Suppressor macrophage treated with lipopolysaccharide for 1 hour (primary cell): ENCODE measurements at places on chromosomes 2 and 18.
A peak's percentile ranks its signal among the peaks of the same experiment; 100 is the strongest.

GRCh38 chr2:177026956-177027355, 185.6 kb upstream of the HNRNPA3 start:
- DNase-seq = no peak

DNA sequence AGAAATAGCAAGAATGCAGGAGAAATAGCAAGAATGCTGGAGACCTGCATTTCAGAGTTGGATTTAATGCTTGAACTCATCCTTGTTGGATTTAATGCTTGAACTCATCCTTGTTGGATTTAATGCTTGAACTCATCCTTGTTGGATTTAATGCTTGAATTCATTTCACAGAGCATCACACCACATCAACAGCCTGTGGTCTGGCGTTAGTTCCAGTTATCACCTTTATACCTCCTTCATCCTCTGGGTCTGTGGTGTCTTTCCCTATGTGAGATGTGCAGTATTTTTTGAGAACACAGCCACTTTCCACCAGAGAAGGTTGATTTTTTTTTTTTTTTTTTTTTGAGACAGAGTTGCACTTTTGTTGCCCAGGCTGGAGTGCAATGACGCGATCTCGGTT, 546.4 kb upstream of the SOX11 start:
- DNase-seq = no peak

DNA sequence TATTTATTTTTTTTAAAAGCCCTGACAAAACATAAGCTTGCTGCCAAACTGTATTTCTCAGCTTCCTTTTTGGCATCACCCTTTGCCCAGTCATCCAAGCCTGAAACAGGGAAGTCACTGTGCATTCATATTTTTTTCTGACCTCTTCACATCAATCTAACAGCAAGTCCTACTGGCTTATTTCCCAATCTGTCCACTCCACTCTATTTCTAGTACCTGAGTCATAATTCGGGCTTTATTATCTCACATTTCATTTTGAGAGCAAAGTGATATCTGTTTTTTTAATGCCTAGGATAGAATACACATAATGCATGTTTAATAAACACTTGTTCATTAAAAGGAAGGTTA, 5.1 kb downstream of the HNMT start:
- peak; percentile 80 for DNase-seq

DNA sequence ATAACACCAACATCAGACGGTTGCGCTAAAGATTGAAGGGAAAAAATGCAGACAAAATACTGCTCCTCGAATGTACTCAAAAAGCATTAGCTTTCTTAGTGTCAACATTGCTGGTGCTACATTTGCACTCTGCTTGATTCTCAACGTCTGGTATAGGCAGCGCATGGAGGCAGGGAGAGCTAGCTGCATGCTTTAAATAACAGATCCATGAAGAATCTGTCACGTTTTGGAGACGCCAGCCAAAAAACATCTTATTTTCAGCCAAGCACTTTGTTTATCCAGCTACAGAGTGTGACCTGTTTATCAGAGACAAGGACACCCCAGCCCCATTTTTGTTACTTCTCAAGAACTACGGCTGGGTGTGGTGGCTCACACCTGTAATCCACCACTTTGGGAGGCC, 59.5 kb downstream of the APOB start:
- no peak for DNase-seq

- DNase-seq = peak; percentile 50
Observed at GRCh38 chr2:96207774-96208142, 869 bp downstream of the STARD7 start.

GRCh38 chr2:83665894-83666293, 793.2 kb downstream of the SUCLG1 start:
- DNase-seq = no peak

- DNase-seq = peak; percentile 86
Observed at GRCh38 chr2:112798979-112799975, 15.0 kb upstream of the IL1A start.

DNA sequence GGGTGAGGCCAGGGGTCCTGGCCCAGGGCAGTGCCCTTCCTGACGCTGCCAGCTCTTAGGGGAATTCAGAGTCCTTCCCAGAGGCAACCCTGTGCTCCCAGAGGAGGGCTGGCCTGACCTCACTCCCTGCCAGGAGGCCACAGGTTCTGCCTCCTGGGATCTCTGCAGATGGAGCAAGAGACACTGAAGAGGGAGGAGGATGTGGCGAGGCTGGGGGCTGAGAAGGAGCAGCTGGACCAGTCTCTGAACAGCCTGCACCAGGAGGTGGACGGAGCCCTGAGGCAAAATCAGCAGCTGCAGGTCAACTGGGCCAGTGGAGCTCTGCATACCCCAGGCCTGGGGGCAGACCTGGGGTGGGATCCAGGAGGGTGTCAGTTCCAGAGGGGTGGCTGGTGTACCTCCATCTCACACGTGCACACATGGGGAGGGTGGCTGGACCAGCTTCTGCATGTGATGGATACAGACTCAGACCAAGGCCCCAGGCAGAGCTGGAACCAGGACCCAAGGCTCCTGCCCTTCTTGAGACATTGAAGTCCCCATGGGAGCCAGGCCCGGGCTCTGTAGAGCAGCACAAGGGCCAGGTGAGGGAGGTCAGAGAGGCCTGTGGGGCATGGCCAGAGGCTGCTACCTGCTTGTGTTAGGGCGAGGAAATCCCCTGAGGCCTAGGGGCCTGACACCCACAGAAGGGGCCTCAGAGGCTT, 9.7 kb upstream of the SNED1 start:
- no peak for DNase-seq

- DNase-seq = no peak
Observed at GRCh38 chr2:171141320-171141719, 19.4 kb downstream of the TLK1 start.

DNA sequence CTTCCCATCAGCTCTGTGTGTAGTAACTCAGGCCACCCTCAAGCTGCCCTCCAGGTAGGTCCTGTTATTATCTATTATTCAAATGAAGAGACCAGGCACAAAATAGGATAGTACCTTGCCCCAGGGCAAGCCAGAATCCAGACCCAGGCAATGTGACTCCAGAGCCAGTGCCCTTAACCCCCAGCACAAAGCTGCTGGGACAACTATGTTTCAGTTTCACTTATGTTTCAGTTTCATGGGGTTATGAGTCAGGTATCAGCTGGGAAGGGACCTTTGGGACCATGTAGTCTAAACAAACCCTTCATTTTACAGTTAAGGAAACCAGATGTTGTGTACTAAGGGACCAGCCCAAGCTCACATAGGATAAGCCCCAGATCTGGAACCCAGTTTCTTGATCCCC, 10.0 kb downstream of the HK2 start:
- DNase-seq = peak; percentile 93

- no peak for DNase-seq
Observed at GRCh38 chr2:146981921-146982320, 862.9 kb upstream of the ACVR2A start.

DNA sequence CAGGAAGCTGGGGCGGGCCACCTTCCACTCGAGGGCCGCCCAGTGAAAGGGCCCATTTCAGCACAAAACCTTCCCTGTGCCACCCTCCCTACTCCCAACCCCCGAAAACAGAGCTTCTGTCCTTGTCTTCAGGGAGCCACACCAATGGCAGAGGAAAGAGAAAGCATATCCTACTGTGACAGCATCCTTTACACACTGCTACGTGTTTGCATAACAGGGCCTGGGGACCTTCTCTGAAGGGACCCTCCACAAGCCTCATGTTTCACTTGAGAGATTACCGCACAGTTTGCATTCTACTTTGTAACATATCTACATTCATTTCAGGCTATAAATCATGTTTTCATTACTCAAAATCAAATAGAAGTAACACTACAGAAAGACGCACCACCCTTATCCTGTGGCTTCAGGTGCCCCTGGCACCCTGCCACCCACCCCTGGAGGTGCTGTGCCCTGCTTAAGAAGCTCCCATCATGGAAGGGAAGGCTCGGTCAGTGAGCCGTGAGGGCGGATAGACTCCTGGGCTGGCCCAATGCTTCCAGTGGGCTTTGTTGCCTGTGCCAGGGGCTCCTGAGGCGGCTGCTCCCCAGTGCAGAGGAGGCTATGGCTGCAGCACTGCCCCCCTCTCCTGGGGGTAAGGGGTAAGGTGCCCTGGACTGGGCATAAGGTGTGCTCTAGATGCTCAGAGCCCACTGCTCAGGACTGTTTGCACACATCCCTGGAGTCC, 52.0 kb downstream of the EIPR1 start:
- no peak for DNase-seq

GRCh38 chr2:231041061-231041689, 3.9 kb downstream of the C2orf72 start:
- no peak for DNase-seq

DNA sequence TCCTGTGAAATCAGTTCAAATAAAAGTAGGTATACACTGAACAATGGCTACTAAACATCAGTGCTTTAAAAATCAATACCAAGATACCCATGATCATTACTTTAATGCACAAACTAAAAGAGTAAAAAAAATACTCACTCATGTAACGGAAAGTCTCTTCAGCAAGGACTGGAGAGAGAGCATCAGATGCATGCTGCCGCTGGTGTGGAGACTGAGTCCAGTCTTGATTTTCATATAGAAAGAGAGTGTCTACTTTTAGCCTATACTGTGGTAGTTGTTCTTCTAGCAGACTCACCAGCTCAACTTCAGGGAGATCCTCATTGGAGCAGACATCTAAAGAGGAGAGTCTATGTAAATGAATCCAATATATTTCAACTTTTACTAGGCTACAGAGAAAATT, 44.0 kb downstream of the TRAK2 start:
- no peak for DNase-seq

- DNase-seq = peak; percentile 63
Observed at GRCh38 chr2:172461591-172462372, 34.4 kb downstream of the ITGA6 start.

DNA sequence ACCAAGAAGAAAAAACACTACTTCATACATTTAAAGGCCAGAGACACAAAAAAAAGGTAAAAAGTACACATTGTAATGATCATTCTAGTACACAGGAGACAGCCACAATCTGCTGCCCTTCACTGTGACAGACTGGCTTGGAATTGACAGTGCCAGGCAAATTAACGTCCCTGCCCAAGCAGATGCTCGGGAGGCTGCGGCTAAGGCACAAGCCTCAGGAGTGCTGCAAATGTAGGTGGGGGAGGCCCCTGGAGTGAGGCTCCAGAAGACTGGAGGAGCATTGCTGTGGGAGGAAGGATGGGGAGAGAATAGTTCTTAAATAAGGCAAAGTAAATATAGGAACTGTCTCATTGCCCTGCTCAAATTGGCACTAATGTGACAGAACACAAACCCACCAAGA, 18.6 kb downstream of the ERCC3 start:
- no peak for DNase-seq

DNA sequence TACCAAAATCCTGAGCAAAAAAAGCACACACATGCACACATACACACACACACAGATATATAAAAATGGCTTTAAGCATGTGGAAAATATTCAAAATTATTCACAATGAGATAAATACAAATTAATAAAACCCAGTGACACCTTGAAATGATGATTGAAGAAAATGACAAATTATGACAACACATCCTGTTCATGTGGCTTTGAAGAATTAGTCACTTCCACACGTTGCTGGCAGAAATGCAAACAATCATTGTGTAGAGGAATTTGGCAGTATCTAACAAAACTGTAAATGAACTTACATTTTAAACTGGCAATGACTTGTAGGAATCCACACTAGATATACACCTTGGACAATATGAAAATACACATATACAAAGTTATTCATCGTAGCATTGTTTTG, 95.8 kb upstream of the RGPD4 start:
- DNase-seq = no peak

DNA sequence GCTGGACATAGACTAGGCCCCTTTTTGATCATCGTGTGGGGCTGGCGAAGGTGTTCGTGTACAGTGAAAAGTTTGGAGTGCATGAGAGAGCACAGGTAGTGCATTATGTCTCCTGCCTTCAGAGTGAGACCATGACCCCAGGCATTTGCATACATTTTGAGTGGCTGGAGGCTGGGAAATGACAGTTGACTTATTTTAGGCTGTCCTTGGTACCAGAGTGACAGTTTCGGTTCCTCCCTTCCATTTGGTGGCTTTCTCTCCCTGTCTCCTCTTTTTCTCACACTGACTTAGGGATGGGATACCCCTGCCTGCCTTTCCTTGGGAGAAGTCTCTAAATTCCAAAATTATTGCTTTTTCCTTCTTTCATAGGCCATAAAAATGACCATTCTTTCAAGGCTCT, 20.1 kb downstream of the SERPINB12 start:
- peak; percentile 10 for DNase-seq

- no peak for DNase-seq
Observed at GRCh38 chr2:105376010-105376409, 22.8 kb downstream of the FHL2 start.

DNA sequence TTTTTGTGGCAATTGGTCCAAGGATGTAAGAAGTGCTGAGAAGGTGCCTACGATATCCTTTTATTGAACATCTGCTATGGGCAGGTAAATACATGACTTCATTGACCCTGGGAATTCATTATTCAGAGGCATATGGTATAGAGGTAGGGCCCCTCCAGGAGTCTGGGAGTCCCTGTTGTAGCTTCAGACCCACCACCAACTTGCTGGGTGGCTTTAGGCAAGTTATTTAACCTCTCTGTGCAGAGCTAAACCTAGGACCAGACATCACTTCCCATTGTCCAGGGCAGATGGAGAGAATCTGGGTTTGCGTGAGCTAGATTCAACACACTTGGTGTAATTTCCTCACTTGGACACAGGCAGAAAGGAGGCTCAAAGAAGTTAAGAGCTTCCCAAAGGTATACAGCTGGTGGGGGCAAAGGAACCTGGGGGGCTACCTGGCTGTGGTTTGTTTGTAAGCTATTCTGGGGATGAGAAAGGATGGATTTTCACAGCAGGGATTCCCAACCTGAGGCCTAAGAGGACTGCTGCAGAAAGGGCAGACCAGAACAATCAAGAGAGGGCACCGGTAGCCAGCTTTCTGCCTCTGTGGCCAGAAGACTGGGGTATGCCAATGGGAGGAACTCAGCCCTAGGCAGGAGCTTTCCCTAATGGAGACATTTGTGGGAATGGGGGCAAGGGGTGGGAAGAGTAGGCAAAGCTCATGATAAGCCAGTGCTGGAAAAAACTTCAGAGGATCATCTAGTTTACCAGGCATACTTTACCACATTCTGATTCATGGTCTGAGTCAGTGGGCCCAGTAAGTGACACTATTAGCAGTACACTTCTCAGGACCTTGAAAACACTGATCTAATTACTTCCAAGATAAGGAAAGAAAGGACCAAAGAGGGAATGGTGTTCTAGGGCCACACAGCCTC, 102.7 kb upstream of the SMAD2 start:
- DNase-seq = no peak

GRCh38 chr18:62209046-62209445, 22.0 kb downstream of the RELCH start:
- peak; percentile 46 for DNase-seq

DNA sequence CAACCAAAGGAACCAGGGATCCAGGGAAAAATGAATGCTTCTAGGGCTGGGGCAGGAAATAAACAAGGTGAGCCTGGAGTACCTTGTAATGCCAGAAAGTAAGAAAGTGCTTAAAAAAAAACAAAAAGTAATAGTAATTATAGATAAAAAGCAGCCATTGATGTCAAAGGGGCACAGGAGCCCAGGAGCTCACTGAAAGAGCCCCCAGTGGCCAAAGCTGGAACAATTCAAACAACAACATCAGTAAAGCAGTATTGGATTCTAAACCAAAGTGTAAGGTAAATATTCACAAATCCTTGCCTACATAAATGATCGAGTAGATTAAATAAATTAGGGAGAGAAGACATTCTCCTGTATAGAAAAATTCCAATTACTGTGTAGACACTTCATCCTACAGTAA, 114.3 kb upstream of the ARL4C start:
- no peak for DNase-seq
